ENCODE measurements at places on chromosomes 16 and 17.

- peaks cover 3% of the 10 kb centered on the region for H3K4me1 ChIP-seq
- no peak overlapping the region for H3K27ac ChIP-seq
These were observed 24.6 kb downstream of the MARF1 start for GRCh38 chr16:15618392-15618791.

GRCh38 chr17:10226930-10227695, 28.7 kb upstream of the GAS7 start:
- H3K27me3 ChIP-seq = no peaks in the 10 kb centered on the region
- no peaks in the 10 kb centered on the region for H3K36me3 ChIP-seq
- no peak overlapping the region for H3K27ac ChIP-seq
- H3K4me1 ChIP-seq = no peaks in the 10 kb centered on the region
- DNase-seq = peak; percentile 34
- no peak overlapping the region for H3K4me3 ChIP-seq

GRCh38 chr17:61806936-61807335, 56.4 kb downstream of the BRIP1 start:
- no peak overlapping the region for H3K4me3 ChIP-seq
- peak; percentile 43 for DNase-seq
- H3K36me3 ChIP-seq = no peaks in the 10 kb centered on the region
- no peaks in the 10 kb centered on the region for H3K27me3 ChIP-seq
- no peak overlapping the region for H3K27ac ChIP-seq

DNA sequence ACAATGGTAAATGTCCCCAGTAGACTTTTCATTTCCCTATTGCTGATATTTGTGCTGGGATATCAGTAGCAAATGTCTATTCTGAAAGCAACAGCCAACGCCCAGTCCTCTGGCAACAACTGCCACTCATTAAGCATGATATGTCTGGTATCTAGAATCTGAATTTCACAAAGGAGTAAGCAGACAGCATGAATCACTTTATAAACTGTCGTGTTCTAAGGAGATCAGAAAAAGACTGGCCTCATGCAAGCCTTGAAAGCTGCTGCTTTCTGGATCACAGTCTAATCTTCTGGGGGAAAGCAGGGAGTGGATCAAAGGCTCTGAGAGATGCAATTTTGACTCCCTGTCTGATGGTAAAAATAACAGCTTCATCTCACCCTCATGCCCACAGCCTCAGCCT, 153.1 kb upstream of the NOG start:
- H3K4me3 ChIP-seq = no peak overlapping the region
- no peaks in the 10 kb centered on the region for H3K36me3 ChIP-seq
- no peaks in the 10 kb centered on the region for H3K27me3 ChIP-seq
- no peak overlapping the region for H3K27ac ChIP-seq

DNA sequence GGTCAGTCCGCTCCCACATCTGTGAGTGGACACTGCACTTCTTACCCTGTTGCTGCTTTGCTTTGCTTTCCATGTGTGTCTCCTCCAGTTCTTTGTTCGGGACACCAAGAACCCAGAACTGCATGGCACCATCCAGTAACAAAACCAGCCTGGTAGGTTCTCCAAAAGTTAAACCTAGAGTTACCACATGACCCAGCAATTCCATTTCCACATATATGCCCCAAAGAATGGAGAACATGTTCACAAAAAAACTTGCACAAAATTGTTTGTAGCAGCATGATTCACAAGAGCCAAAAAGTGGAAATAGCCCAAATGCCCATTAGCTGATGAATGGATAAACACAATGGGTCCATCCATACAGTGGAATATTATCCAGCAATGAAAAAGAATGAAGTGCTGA, 10.3 kb upstream of the CCL22 start:
- no peak for DNase-seq
- H3K36me3 ChIP-seq = no peaks in the 10 kb centered on the region
- no peaks in the 10 kb centered on the region for H3K4me1 ChIP-seq
- H3K27ac ChIP-seq = no peak overlapping the region
- H3K27me3 ChIP-seq = peaks cover 5% of the 10 kb centered on the region

- no peak overlapping the region for H3K4me3 ChIP-seq
- H3K4me1 ChIP-seq = no peaks in the 10 kb centered on the region
- H3K27me3 ChIP-seq = no peaks in the 10 kb centered on the region
- no peaks in the 10 kb centered on the region for H3K36me3 ChIP-seq
- no peak for DNase-seq
- no peak overlapping the region for H3K27ac ChIP-seq
These were observed 81.3 kb downstream of the ADCY9 start for GRCh38 chr16:4034963-4035362.

- H3K4me3 ChIP-seq = no peak overlapping the region
- DNase-seq = peak; percentile 46
- peak overlapping the region; percentile 79 for H3K27ac ChIP-seq
- peaks cover 21% of the 10 kb centered on the region for H3K4me1 ChIP-seq
These were observed 19.3 kb downstream of the CARHSP1 start for GRCh38 chr16:8849411-8850011.

- no peak overlapping the region for H3K27ac ChIP-seq
- H3K27me3 ChIP-seq = no peaks in the 10 kb centered on the region
- peak; percentile 32 for DNase-seq
- no peaks in the 10 kb centered on the region for H3K4me1 ChIP-seq
- no peaks in the 10 kb centered on the region for H3K36me3 ChIP-seq
These were observed 37.0 kb downstream of the STXBP4 start for GRCh38 chr17:55005520-55005919.

DNA sequence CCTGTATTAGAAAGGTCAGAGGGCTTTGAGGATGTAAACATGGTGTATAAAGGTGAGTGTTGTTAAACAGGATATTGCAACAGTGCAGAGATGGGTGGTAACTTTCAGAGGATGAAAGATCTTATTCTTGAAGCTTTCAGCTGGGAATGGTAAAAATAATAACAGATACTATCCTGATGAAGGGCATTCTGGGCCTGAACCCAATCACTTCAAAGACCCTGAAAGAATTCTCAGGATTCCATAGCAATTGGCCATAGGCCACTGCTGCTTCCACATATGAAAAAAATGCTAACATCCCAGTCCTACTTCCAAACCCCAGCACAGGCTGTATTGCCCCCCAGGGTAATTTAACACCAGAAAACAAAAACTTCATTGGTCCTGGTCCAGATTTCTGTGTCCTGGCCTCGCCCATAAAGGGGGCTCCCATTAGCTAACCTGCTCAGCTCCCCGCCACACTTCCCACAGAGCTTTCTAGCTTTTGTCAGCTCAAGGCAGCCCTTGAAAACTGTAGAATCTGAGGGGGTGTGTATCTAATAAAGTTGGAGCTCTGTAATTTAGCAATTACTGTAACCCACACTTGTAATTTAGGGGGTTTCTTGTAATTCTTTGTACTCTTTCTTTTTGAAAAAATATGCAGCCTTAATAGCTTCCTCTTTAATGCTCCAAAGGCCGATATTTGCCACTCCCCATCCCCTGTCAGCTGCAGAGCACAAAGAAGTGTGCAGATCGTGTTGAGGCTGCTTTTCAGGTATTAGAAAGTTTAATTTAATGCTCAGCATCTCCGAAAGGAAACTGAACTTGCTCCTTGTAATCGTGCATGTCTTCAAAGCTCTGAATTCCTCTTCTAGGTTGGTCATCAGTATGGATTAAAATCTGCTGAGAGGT, 371.5 kb downstream of the SEC14L1 start:
- H3K27me3 ChIP-seq = no peaks in the 10 kb centered on the region
- DNase-seq = no peak
- no peaks in the 10 kb centered on the region for H3K4me1 ChIP-seq
- H3K36me3 ChIP-seq = peaks cover 4% of the 10 kb centered on the region
- no peak overlapping the region for H3K27ac ChIP-seq

- no peak for DNase-seq
- H3K4me3 ChIP-seq = no peak overlapping the region
- H3K4me1 ChIP-seq = peaks cover 34% of the 10 kb centered on the region
- no peaks in the 10 kb centered on the region for H3K27me3 ChIP-seq
- peaks cover 38% of the 10 kb centered on the region for H3K36me3 ChIP-seq
- no peak overlapping the region for H3K27ac ChIP-seq
These were observed 2.4 kb downstream of the MAPK7 start for GRCh38 chr17:19380481-19381301.

- H3K36me3 ChIP-seq = no peaks in the 10 kb centered on the region
- H3K4me1 ChIP-seq = peaks cover 31% of the 10 kb centered on the region
- peak within 1 kb of the TSS; percentile 77 for H3K27ac ChIP-seq
These were observed at the start of gene KRTAP2-3 for GRCh38 chr17:41060052-41060604. KRTAP2-3 (minus strand) TSS chr17:41060114; CDS start chr17:41060050, 64 bp downstream.

DNA sequence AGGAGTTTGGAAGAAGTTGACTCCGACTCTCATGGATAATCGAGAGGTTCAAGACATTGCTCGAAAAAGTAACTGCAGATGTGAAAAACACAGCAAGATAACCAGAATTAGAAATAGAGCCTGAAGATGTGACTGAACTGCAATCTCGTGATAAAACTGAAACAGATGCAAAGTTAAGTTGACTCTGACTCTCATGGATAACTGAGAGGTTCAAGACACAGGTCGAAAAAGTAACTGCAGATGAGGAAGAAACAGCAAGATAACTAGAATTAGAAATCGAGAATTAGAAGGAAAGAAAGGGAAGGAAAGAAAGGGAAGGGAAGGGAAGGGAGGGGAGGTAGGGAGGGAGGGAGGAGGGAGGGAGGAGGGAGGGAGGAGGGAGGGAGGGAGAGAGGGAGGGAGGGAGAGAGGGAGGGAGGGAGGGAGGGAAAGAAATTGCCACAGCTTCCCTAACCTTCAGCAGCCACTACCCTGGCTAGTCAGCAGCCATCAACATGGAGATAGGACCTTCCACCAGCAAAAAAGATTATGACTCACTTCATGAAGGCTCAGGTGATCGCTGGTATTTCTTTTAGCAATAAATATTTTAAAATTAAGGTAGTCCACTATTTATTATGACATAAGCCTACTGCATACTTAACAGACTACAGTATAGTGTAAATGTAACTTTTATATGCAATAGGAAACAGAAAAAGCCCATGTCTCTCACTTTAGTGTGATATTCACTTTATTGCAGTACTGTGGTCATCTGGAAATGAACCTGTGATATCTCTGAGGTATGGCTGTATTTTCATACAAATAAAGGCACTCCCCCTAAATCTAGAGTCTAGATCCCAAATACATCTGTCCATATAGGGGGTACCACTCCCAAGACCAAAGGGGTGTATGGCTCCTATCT, 68.3 kb downstream of the KANSL1 start:
- no peak for DNase-seq
- no peaks in the 10 kb centered on the region for H3K4me1 ChIP-seq
- H3K27me3 ChIP-seq = no peaks in the 10 kb centered on the region
- no peaks in the 10 kb centered on the region for H3K36me3 ChIP-seq
- H3K27ac ChIP-seq = no peak overlapping the region
- no peak overlapping the region for H3K4me3 ChIP-seq

GRCh38 chr16:21260870-21261791, 17.0 kb downstream of the CRYM start:
- H3K27me3 ChIP-seq = peaks cover 3% of the 10 kb centered on the region
- H3K4me3 ChIP-seq = no peak overlapping the region
- H3K36me3 ChIP-seq = no peaks in the 10 kb centered on the region
- DNase-seq = peak; percentile 98
- H3K4me1 ChIP-seq = peaks cover 5% of the 10 kb centered on the region

- no peaks in the 10 kb centered on the region for H3K36me3 ChIP-seq
- no peak for DNase-seq
- H3K27ac ChIP-seq = no peak overlapping the region
- H3K4me3 ChIP-seq = no peak overlapping the region
- H3K4me1 ChIP-seq = peaks cover under 1% of the 10 kb centered on the region
These were observed 6.7 kb upstream of the PHF12 start for GRCh38 chr17:28957992-28958355.

DNA sequence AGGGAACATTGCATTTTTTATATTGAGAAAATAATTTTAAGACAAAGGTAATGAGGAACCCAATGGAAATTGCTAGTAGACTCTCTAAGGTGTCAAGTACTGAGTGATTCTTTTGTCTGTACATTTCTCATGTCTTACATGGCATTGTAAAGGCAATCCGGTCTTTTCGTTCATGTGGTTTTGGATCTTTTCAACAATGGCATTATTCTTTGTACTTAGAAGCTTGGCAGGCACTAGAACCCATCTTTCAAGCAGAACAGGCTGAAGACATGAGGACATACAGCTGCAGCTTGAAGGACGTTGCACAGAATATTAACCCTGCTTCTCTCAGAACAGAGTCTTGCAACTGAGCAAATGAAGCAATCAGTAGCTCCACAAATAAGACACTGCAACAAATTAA, 231.5 kb upstream of the ZFHX3 start:
- DNase-seq = no peak
- H3K27me3 ChIP-seq = no peaks in the 10 kb centered on the region
- no peak overlapping the region for H3K4me3 ChIP-seq
- H3K36me3 ChIP-seq = no peaks in the 10 kb centered on the region
- H3K27ac ChIP-seq = no peak overlapping the region
- no peaks in the 10 kb centered on the region for H3K4me1 ChIP-seq

DNA sequence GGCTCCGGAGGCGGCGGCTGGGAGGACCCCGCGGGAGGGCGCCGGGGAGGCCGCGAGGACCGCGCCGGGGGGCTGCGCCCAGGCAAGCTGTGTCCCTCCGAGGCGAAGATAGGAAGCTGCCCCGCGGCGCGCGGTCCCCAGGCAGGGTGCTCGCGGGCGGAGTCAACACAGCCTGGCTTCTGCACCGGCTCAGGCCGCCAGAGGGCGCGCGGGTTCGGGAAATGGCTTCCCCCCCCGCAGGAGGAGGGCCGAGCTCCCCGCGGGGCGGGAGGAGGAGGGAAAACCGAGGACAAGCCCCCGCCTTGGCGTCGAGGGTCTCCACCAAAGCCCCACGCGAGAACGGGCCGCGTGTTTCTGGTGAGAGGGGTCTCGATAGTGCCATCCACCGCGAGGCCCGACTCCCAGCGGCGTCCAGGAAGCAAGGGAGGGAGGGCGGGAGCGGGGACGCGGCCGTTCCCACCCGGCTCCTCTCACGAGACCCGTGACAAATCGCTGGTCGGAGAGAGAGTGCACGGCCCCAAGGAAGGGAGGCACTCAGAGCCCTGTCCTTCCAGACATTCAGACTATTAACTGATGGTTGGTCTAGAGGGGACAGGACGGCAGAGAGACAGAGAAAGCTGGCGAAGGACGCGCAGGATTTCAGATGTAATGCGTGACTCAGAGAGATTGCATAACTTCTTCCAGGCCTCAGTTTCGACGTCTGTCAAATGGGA, 64.4 kb upstream of the DNAJA2 start:
- H3K4me3 ChIP-seq = peak overlapping the region; percentile 67
- H3K36me3 ChIP-seq = no peaks in the 10 kb centered on the region
- peak; percentile 68 for DNase-seq
- peak overlapping the region; percentile 16 for H3K27ac ChIP-seq

DNA sequence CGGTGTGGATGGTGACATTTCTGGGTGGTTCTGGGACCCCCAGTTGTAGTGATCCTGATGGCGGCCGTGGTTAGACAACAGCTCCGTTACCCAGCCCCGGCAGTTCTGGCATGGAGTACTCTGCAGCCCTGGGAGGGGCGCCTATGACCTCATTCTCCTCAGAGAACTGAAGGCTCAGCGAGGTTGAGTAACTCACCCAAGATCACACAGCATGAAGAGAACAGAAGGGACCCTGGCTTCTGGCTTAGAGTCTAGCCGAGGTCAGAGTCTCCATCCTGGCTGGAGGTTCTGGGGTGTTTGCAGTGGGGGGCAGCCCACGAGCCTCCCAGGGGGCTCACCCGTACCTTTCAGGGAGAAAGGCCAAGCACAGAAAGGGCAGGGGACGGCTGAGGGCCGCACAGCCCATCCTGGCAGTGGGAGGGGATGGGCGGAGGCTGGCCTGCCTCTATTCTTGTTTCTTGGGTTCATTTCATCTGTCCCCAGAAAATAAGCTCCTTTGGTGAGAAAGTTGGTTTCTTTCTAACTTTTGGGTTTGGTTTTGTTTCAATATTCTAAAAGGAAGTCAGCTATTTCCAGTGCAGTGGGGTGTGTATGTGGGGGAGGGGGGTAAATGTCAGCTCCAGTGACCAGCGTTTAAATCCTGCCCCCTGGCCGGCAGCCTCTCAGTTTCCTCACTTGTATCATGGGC, 13.2 kb downstream of the ZFPM1 start:
- H3K36me3 ChIP-seq = no peaks in the 10 kb centered on the region
- DNase-seq = no peak
- H3K27ac ChIP-seq = no peak overlapping the region
- H3K4me3 ChIP-seq = no peak overlapping the region
